ENCODE measurements at places on chromosomes 1 and 21.

- DNase-seq = no peak
Measured at GRCh38 chr1:153963850-153964331, 554 bp upstream of the SLC39A1 start.

DNA sequence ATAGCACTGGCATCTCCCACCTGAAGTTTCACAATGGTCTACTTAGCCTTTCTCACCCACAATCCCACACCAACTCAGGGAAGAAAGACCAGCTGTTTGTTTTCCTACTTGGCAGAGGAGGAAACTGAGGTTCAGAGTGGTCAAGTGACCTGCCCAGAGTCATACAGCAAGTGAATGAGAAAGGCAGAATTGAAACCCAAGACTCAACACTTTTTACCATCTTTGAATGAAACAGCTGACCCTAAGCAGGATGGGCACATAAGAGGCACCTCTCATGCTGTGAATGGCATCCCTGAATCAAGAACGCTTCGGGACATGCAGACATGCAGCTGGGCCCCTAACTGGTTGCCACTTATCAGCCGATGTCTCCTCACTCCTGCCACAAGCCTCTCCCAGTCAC, 193.8 kb downstream of the HIVEP3 start:
- no peak for DNase-seq

DNA sequence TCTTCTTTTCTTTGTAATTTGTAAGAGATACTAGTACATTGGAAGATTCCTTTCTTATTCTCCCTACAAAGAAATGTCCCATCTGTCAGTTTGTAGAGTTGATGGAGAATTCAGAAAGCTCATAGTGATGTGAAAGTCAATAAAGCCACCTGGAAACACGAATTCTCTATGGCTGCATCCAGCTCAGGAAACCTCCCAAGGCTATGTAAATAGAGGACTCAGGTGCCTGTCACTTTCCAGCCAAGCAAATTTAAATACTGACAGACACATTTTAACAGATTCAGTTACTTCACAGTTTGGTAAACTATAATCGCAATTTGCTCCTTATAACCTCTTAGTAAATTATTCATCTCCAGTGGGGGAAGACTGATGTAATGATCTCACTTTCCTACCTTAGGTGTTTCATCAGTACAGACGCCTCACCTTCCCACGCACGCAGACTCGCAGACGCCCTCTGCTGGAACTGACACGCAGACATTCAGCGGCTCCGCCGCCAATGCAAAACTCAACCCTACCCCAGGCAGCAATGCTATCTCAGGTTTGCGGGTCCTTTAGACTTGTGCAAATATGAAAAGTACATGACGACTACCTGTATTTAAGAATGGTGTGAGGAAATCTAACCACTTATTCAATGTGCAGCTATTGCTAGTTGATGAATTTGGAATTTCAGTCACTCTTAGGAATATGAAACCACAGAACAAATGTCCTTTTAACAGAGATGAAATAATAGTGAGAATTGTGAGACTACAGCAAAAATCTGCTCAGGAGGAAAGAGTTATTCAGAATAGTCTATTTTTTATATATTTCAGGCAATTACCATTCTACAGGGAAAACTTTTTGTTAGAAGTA, 60.6 kb downstream of the PTPRC start:
- peak; percentile 27 for DNase-seq

GRCh38 chr1:221643404-221644144, 98.3 kb downstream of the DUSP10 start:
- no peak for DNase-seq

DNA sequence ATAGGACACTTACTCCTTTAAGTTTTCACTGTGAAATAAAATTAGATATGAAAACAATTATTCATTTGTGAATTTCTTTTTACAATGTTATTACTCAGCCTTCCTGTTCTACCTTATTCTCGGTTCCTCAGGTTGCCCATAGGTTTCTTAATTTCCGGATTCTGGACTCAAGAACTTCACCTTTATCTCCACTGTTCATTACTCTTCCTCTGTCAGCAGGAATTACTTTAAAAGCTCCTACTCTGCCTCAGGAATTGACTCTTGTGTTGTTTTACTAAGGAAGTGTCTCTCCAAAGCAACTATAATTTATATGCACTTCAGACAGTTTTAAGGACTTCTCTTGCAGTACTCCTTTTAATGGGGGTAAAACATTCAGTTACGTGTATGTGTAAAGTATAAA, 123.8 kb downstream of the OSBPL9 start:
- no peak for DNase-seq

DNA sequence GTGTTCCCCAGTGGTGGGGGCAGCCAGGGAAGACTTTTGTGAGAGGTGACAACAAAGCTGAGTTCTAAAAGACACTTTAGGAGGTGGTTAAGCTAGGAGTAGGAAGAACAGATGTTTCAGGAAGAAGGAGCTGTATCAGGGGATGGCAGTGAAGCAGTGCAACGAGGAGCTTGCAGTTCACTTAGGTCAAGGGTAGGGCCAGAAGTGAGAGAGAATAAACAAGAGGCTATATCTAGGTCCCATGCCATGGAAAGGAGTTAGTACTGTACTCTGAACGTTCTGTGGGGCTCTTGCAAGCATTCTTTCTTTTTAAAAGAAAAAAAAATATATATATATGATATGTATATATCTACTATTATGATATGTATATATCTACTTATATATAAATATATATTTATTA, 244.4 kb downstream of the NFIA start:
- no peak for DNase-seq

DNA sequence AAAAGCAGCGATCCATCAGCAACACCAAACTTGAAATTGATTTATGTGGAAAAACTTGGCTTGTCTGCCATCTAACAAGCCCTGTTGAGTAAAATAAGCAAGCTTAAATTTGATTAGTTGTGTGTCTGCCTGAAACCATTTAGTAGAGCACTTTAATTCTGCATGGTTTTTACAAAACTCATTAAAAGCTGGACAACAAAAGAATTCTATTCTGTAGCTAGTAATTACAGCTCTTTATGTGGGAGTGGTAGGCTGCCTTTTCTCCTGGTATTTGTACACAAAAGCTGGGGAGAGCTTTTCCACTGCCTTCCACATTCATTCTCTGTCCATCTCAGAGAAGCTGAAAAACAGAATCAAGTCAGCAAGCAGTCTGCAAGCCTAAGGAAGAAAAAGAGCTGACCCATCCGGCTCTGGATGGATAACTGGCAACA, 1.7 kb downstream of the ETS2 start:
- DNase-seq = no peak
